ENCODE measurements at places on chromosomes 5 and 9.

DNA sequence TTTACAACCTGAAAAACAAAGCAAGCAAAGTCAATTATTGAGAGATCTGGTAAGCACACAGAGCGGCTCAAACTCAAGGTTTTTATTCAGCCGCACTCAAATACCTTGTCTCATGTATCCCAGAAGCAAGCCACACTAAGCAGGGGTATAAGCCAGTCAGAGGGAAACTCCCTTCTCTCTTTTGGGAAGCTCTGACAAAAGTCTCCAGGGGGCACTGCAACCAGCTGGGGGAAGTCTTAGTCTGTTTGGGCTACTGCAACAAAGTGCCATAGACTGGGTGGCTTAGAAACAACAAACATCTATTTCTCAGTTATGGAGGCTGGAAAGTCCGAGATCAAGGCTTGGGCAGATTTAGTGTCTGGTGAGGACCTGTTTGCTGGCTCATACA is 246.0 kb downstream of the ENC1 start:
- DNase-seq: no peak

GRCh38 chr9:99726758-99727157 is 94.9 kb upstream of the NR4A3 start:
- DNase-seq: no peak

- DNase-seq: peak; percentile 7
Measured at GRCh38 chr5:152349683-152350526, 55.2 kb downstream of the NMUR2 start.

DNA sequence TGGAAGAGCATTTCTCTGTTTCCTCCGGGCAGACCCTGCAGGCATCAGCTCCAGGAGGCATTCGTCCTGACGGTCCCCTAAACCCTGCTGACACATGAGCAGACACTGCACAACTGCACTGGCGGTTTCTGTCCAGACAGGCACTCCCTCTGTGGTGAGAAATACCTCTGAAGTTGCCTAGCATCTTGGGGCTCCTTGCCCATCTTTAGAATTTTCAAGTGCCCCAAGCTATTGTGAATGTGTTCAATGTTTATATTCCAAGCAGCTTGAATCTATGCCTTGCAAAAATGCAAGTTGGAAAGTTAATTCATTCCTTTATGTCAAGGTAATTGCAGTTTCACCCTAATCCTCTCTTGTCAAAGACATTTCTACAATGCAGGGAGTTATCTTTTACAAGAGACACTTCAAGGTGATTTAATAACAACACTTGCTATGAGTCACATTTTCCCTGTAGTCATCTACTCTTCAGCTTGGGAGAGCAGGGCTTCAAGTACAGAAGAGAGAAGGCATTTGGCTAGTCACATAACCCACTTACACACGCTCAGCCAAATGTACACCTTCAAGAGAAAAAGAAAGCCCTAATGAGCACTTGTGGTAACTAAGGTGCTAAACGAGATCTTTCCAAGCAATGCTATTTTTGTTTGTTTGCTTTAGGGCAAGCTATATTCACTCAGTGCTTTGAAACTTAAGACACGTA is 302.5 kb downstream of the MLLT3 start:
- no peak for DNase-seq

DNA sequence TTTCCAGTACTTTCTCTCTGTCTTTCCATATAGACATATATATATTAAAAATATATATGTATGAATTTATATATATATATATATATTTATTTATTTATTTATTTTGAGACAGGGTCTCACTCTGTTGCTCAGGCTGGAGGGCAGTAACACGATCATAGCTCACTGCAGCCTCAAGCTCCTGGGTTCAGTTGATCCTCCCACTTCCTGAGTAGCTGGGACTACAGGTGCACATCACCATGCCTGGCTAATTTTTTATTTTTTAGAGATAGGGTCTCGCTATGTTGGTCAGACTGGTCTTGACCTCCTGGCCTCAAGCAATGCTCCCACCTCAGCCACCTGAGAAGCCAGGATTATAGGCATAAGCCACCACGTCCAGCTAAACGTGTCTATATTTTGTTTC is 210.1 kb downstream of the CD180 start:
- no peak for DNase-seq

GRCh38 chr5:33583332-33583731 is 142.6 kb downstream of the TARS1 start:
- DNase-seq: no peak

GRCh38 chr5:91098541-91098940 is 284.6 kb downstream of the ARRDC3 start:
- DNase-seq: no peak

GRCh38 chr5:109034306-109034705 is 286.6 kb downstream of the FER start:
- DNase-seq: no peak

GRCh38 chr5:103561685-103562452 is 720 bp downstream of the NUDT12 start:
- DNase-seq: no peak

GRCh38 chr5:169988206-169988605 is 7.9 kb upstream of the INSYN2B start:
- DNase-seq: no peak

DNA sequence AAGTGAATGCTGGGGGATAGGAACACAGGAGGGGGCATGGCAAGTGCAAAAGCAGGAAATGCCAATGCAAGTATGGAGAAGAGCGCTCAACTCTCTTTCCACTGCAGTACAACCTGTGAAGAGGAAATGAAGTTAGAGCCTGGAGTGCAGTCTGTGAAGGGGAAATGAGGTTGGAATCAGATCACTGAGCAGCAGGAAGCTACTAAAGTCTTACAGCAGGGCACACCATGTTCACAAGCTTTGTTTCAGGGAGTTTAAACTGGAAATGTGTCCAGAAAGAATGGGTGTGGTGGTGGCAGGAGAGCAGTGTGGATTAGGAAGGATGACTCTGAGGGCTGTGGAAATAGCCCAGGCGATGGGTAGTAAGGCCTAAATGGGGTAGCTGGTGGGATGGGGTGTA is 15.4 kb downstream of the ARHGEF37 start:
- DNase-seq: no peak

DNA sequence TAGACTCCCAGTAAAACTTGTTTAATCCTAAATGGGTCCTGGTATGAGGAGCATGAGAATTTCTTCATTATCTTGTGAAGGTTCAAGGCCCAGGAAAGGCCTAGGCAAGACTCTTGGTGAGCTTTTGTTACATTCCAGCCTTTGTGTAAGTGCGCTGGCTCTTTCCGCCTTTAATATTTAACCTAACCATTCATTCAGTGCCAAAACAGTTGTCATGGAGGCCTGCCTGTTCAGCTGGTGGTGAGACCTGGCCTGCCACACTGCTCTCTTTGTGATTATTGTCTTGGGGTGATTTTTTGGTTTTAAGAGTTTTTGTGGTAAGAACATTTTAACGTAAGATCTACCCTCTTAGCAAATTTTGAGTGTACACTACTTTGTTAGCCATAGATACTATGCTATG is 127.5 kb upstream of the WWC1 start:
- no peak for DNase-seq

DNA sequence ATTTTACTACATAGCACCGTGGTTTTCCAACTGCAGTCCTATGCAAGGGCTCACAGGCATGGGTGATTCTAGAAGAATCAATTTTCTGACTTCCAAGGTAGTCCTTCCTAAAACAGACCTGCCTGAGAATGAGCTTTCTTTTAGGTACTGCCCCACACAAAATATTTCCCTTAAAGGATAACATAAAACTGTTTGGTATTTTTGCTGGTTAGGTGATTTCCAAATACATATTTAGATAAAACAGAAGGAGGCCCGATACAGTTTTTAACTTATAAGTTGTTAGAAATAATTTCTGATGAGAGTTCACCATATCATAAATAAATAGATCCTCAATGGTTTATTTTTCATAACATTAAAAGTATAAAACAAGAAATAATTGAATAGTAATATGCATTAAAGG is 46.4 kb downstream of the COX7C start:
- DNase-seq: no peak

DNA sequence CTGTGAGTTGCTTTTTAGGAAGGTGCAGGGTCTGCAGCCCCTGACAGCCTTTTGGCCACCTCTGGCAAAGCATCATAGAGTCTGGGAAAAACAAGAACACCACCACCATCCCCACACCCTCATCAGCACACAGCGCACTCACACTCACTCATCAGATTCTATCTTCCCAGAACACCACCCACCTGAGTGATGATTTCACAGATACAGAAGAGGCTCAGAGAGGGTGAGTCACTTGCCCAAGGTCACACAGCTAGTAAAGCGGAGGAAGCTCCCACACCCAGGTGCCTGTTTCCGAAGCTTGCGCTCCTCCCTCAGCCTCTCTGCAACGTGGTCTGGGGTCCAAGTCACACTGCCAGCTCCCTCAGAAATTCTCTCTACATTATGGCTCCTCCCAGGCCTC is 41.8 kb upstream of the HRH2 start:
- DNase-seq: no peak

- DNase-seq: no peak
Measured at GRCh38 chr9:115340314-115340713, 222.4 kb upstream of the TNC start.

DNA sequence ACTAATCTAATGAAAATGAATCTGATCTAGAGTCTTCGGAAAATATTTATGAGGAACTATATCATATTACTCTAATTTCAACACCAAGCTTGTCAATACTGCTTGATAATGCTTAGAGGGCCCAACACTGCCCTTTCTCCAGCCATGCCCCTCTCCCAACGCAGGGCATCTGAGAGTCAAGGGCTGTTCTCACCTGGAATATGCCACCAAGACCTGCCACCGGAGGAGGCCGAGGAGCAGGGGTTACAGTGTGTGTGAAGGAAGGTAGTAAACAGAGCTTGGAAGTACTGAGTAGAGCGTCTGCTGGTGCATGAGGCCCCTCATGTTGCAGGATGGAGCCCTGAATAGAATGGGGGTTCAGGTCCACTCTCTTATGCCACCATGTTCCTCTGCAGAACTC is 301.3 kb upstream of the MPDZ start:
- no peak for DNase-seq

GRCh38 chr9:124054582-124055227 is 43.1 kb downstream of the LHX2 start:
- DNase-seq: no peak

GRCh38 chr9:136564379-136564988 is 18.6 kb upstream of the NOTCH1 start:
- DNase-seq: no peak

DNA sequence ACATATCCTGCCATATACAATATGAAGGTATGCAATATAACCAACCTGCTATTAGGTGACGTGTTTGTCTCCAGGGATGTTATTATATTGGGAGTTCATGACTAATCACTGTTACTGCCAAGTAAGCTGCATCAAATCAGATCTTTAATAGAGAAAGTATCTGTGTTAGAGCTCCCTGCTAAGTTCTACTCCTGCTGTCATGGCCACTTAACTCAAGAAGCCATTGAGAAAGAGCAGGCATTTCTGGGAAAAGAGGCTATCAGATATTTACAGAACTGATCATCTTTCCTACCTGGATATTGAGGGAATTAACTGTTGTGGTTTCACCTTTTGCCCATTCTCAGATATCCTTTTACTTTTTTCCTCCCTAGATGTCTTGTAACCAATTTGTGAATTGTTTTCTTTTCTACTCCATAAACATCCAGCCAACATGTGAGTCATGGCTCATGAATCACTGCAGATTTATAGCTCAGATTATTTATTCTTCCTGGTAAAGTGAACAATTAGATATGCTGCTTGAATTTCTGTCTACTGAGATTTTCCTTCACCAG is 634.8 kb upstream of the FAM174A start:
- DNase-seq: no peak

DNA sequence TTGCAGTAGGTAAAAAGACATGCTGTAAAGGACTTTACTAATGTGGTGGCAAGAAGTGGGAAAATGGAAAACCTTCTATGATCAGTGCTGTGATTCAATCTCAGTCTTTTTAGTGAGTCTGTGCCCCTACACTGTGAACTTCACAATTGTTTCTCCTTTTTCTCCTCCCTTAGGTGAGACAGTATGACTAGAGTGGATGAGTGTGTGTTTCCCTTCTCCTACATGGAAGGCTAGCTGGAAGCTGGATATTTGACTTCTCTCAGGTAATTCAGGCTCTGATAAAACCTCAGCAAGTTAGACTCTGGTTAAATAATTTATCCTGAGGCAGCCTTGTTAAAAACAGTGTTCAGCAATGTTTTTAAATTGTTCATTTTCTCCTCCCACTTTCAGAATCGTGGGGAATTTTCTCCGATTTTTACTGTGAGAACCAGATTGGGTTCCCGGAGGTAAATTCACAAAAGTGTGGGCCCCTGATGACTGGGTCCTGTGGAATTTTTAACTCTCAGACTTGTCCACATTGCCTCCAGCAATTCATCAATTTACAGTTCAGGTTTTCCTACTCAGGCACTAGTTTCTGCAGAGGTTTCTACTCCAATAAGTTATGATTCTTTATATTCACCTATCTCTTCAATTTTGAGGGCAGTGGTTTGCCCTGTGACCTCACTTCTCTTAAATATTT is 149.1 kb upstream of the PIK3R1 start:
- no peak for DNase-seq

DNA sequence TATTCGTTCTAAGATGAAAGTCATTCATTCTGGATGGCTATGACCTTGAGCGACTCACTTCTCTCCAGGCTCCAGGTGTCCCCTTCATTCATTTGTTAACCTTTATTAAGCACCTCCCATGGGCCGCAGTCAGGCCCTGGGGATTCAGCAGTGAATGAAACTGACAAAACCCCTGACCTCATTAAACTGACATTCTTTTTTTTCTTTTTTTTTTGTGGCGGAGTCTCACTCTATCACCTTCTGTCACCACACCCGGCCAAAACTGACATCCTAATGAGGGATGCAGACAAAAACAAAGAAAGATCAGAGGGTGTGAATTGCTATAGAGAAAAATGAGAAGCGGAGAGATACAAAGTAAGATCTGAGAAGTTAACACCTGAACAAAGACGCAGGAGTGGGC is 16.5 kb upstream of the ODF2 start:
- DNase-seq: no peak

GRCh38 chr5:52989025-52989780 is at the start of gene ITGA2:
Gene ITGA2, plus strand, starts transcription at chr5:52989352. Its CDS starts 117 bp downstream, at chr5:52989469.
- DNase-seq: no peak

- no peak for DNase-seq
Measured at GRCh38 chr5:14890846-14891245, 19.3 kb upstream of the ANKH start.

- no peak for DNase-seq
Measured at GRCh38 chr9:12770261-12770660, 4.6 kb upstream of the LURAP1L start.

DNA sequence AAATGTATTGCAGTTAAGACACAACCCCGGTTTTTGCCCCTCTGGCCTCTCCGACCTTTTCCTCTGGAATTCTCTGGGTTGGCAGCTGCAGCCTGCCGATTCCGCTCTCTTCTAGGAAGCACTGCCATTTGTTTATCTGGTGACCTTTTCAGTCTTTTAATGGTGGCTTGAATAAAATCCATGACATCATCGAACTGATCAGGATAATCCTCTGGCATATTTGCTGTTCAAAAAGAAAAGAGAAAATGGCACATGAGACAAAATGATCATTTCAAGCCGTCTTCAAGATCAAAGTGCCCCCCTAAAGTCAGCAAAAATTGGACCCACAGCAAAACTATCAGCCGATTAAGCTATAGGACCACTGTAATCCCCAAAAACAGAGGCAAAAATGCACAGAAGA is 23.9 kb downstream of the GDNF start:
- no peak for DNase-seq
